Activated CD4-positive, alpha-beta T cell treated with anti-CD3 and anti-CD28 coated beads, Interleukin-2, Interleukin-4, amounts not matched to agents 100 ng/mL and 50 ng/mL, durations not matched to agents 16 hours and 8 hours (primary cell): ENCODE measurements at places on chromosomes 7 and 10.

- DNase-seq = no peak
Observed at GRCh38 chr7:70306173-70306572, 707.9 kb downstream of the AUTS2 start.

GRCh38 chr10:47028466-47028865 lies 117.2 kb downstream of the PTPN20 start:
- no peak for DNase-seq

- DNase-seq = no peak
Observed at GRCh38 chr7:130386876-130387275, 6.6 kb downstream of the CPA1 start.

DNA sequence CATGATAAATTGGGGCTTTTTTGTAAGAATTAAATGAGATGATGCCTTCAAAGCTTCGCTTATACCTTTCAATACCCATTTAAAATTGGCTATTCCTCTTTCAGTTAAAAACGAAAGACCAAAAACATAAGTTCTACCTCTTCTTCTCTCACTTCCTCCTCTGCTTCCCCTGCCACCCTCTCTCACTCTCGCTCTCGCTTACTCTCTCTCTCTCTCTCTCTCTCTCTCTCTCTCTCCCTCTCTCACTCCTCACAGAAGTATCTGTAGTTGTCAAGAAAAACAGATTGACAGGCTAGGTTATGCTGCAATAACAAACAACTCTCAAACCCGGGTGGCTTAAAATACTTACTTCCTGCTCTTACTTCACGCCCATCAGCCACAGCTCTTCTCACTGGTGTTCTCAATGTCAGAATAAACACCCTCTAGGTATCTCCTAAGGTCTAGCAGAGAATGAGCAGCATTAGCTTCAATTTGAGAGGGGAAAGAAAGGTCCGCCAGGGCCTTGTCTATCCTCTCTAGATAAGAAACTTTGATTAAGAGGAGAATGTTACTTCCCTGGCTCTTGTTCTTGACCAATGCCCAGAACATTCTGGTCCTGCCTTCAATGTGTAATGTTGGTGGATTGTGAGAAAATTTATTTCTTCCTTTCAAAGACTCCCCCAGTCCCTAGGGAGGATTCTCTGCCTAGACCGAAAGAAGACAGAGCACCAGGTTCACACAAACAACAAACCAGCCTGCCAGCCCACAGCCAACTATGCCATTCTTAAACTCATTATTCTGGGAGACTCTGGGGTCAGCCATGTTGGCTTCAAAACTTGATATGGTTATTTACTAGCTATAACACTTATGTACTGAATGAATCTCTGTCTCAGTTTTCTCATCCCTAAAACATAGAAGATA lies 1028.7 kb downstream of the XPNPEP1 start:
- DNase-seq = no peak

GRCh38 chr7:157001920-157002818 lies 8.3 kb downstream of the MNX1 start:
- no peak for DNase-seq

DNA sequence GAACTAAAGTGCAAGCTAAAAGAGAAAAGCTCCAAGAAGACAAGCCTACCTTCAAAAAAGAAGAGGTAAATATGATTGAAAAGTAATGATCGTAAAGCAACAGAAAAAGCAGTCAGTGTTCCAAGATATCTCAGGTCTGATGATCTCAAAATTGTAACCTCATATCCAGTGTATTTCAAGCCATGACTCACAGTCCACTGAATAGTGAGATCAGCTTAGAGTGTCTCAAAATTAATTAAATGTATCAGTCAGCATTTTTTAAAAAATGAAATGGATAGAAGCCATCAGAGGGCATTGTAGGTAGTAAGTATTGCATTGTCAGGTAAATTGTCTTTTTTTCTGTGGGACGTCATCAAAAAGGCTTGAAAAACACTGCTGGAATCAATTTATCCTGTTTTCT lies 50.6 kb upstream of the AGBL3 start:
- DNase-seq = no peak

DNA sequence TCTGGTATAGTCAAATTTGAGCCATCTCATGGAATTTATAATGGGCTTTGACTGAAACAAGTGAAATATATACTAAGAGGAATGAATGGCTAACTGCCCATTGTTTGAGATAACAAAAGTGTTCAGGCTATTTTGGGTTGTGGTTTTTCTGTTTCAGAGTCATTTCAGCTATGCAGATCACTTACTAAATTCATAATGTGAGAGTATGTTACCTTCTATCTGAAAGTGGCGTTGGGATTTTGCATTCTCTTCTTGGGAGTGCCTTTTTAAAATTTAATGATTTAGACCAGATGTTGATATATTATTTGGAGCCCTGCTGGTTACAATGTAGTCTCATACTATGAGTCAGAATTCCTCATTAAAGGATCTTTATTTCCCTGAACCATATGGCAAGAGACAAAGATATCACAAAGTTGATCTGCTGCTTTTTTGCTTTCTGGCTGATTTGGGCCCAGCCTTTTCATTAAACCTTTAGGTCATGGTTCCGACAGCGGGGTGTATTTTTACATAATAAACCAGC lies 10.4 kb downstream of the VCL start:
- no peak for DNase-seq

DNA sequence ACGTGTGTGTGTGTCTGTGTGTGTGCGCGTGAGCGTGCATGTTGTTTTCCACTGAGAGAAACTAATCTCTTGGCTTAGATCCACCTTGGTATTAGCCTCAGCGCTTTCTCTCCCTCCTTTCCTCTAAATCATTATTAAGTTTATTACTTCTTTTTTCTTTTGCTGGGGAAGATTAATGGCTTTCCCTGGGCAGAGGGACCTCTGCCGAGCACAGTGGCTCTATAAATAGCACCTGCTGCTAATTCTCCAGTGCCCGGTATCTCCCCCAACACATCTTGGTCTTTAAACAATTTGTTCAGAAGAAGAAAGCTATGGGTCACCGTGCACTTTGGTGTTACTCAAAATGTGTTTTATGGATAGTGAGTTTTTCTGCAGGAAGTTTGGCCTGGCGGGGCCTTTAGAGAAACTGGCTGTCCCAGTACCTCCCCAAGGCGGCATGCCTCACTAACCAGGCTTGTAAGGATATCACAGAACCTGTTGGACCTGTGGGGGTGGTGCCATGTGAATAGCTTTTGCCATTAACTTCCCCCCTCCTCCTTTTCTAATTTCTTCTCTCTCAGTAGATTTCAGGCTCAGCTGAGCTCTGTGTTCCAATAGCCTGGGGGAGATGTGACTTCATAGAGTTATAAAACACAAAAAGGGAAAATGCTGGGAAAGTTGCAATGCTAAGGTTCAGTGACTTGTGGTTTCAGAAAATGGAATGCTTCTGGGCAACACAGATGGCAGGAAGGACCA lies 70.1 kb upstream of the RAB11FIP2 start:
- no peak for DNase-seq

DNA sequence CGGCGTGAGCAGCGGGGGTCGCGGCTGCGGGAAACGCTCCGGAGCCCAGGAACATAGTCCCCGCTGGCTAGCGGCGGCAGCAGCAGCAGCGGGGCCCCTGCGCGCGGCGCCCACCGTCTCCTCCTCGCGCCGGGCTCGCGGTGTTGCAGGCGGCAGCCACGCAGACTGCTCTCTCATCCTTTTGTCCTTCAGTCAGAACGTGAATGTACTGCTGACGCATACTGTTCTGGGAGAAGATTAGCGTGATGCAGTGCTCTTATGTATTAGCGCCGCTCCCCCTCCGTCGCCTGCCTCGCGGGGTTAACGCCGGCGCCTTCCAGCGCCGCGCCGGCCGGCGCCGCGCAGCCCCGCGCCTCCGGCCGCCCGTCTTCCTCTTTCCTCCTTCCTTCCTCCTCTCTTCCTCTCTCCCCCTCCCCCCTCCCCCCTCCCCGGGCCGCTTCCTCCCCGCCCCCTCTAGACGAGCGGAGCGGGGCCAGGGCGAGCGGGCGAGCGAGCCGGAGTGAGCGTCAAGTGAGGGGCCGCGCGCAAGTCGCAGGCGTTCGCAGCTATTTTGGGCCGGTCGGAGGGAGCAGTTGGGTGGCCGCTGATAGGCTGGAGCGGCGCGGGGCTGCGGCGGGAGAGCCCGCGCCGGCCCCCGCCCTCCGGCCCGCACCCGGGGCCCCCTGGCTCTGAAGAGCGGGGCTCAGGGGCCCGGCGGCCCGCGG lies 816 bp upstream of the LRRC4 start:
- peak; percentile 74 for DNase-seq

- DNase-seq = peak; percentile 62
Observed at GRCh38 chr7:140358412-140359051, 39.8 kb downstream of the SLC37A3 start.

GRCh38 chr10:11454160-11454559 lies 157.3 kb downstream of the USP6NL start:
- no peak for DNase-seq

- no peak for DNase-seq
Observed at GRCh38 chr10:110436554-110437350, 61.0 kb upstream of the DUSP5 start.

GRCh38 chr10:14507176-14507575 lies 176.5 kb upstream of the FRMD4A start:
- peak; percentile 31 for DNase-seq

- no peak for DNase-seq
Observed at GRCh38 chr7:151194188-151194587, 7.1 kb upstream of the ASB10 start.

GRCh38 chr10:110479710-110480109 lies 18.0 kb upstream of the DUSP5 start:
- DNase-seq = no peak

DNA sequence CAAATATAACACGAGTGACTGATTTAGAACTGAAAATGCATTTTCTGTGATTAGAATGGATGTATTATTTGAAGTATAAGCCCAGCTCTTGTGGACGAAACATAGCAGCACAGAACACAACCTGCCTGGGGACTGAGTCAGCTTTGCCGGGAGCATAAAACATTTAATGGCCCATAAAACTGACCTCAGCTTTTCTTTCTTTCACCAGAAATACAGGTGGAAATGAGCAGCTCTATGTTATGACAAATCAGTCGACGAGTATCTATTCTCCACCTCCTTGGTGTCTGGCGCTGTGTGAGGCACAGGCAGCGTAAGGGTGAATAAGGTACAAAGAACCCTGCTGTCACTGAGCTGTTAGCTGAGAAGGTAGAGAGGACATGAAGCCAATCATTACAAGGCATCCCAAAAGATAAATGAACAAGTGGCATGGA lies 471.6 kb upstream of the AKR1E2 start:
- DNase-seq = no peak

GRCh38 chr7:106119719-106120118 lies 7.6 kb upstream of the SYPL1 start:
- DNase-seq = no peak

GRCh38 chr10:52283174-52283573 lies 30.9 kb upstream of the DKK1 start:
- no peak for DNase-seq

DNA sequence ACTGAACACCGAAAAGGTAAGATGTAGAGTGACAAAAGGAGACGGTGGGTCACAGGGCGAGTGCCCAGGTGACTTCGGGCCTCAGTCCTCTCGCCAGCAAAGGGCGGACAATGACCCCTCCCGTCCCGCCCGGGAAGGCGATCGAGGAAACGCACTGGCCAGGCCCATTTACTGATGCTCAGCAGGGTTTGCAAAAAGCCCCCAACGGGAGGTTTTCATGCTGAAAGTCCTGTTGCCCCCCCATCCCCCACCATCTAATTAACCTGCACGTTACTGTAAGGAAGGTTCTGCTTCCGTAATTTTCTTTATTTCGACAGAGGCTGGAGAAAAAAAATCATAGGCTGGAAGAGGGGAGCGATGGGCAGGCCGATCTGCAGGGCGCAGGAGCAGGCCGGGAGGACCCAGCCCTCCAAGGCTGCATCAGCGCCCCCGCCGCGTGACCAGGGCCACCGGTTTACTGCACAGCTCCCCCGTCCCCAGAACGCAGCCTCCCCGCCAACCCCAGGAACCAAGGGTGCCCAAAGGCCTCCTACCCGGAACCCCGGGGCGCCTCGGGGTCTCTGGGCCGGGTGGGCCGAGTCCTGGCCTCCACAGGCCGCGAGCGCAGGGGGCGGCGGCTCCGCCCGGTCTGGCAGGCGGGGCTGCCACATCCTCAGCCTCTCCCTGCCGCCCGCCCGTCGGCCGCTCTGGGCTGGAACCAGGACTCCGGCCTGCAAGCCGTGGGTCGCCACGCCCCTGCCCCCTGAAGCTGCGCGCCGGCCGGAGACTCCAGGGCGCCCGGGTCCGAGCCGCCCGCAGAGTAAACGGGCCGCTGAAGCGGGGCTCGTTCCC lies 613 bp downstream of the OAT start:
- DNase-seq = peak; percentile 40

- DNase-seq = no peak
Observed at GRCh38 chr7:68805159-68805558, 793.1 kb upstream of the AUTS2 start.

GRCh38 chr7:49860293-49860692 lies 86.9 kb downstream of the VWC2 start:
- DNase-seq = no peak

GRCh38 chr10:6067457-6067856 lies 5.3 kb upstream of the IL2RA start:
- DNase-seq = no peak

GRCh38 chr7:119964788-119965542 lies 308.0 kb upstream of the KCND2 start:
- DNase-seq = no peak

DNA sequence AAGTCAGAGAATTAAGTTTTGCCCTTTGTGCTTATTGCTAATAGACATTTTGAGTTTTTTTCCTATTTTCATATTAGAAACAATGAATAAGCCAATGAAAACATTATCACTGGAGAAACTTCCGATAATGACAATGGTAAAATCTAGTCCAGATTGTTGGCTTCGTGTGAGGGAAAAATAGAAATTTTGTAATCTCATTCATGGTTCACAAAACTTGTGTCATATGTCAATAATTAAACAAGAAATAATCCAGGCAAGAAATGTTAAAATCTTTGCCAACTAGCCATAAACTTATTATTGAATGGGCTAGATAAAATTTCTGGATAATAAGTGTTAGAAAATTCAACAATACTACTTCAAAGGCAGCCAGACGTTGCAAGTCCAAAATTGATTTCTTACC lies 36.6 kb downstream of the RNLS start:
- no peak for DNase-seq

DNA sequence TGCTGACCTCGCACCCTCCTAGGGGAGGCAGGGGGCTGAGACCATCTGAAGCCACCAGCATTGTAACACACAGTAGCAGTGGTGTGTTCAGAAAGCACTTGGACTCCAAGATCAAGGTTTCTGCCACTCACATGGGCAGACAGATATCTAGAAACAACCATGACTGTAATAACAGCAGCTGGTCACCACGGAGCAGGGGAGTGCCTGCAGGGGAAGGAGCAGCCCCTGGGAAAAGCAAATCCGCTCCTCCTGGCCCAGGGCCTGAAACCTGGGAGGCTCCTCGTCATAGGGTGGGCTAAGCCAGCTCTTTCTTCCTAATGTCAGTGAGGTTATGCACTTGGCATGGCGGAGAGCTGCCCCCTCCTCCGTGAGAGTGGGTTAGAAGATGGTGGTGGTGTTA lies 118.4 kb upstream of the INSYN2A start:
- no peak for DNase-seq
